IMR-90 (cell line): ENCODE measurements at places on chromosomes 7 and 10.
A peak's percentile ranks its signal among the peaks of the same experiment; 100 is the strongest.

DNA sequence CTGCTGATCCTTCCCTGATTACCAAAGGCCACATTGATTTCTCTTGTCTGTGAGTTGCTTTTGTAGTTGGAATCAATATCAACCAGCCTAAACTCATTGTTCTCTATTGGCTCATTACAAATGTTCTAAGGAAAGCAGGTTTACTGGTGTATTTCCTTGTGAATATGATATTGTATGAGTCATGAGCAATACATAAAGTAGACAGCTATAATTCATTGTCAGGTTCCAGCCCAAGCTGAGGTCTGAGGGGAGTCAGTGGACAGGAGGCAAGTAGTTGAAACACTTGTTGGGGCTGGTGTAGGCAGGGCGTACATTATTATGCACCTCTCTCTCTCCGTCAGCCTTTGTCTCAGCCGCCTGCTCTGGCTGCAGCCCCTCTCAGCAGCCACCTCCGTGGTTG lies 451.7 kb downstream of the IPMK start:
- H3K36me3 ChIP-seq = no peaks in the 10 kb centered on the region
- H3K27ac ChIP-seq = no peak overlapping the region
- H3K4me1 ChIP-seq = no peaks in the 10 kb centered on the region

DNA sequence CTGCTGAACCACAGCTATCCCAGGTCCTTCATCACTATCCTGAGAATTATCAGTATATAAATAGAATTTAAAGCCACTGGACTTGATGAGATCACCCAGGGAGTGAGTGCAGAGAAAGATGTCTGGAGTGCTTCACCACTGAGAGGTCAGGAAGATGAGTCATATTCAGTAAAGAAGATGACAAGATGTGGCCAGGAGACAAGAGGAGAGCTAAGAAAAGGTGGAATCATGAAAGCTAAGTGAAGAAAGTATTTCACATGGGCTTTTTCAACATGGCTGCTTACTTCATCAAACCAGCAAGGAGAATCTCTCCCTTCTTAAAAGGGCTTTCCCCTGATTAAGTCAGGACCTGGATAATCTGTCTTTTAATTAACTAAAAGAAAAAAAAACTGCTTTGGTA lies 9.1 kb upstream of the PRKAR2B start:
- no peaks in the 10 kb centered on the region for H3K36me3 ChIP-seq
- no peaks in the 10 kb centered on the region for H3K27me3 ChIP-seq
- peak; percentile 95 for DNase-seq
- H3K27ac ChIP-seq = no peak overlapping the region
- no peaks in the 10 kb centered on the region for H3K4me1 ChIP-seq

DNA sequence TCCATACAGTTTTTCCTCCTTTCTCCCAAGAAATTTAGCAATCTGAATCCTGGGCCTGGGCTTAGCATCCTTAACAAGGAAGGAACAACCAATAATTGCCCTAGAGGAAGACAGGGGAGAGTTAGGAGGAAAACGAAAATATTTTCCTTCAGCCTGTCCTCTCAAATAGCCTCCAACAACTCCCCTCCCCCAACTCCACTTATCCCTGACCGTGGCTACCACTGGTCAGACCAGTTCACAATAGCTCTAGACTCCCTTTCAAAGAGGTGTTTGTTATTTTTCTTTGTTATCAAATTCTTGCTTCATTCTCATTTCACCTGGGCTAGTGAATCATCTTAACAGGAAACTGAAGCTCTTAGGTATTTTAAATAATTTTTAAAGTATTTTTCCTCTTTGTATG lies 114.1 kb downstream of the CPED1 start:
- peaks cover 7% of the 10 kb centered on the region for H3K36me3 ChIP-seq
- no peaks in the 10 kb centered on the region for H3K4me1 ChIP-seq
- no peak for DNase-seq
- H3K27me3 ChIP-seq = no peaks in the 10 kb centered on the region
- H3K4me3 ChIP-seq = no peak overlapping the region

DNA sequence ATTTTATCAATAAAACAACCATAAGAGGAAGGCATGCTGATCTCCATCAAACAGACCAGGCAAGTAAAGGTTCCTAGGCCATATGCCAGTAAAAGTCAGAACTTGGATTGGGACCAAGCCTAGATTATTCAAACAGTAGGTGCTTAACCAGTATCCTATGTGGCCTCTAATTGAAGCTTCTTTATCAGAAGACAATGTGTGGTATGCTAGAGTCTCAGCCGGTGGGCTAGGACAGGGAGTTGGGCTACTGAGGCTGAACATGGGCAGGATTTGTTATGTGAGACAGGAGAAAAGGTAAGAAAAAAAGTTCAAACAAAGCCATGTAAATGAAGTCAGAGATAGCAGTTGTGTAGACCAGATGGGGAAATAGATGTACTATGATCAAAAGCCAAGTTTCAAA lies 413.7 kb upstream of the GHITM start:
- no peaks in the 10 kb centered on the region for H3K36me3 ChIP-seq
- H3K27ac ChIP-seq = no peak overlapping the region
- H3K4me3 ChIP-seq = no peak overlapping the region

GRCh38 chr10:19638182-19638895 lies 177.9 kb upstream of the PLXDC2 start:
- no peaks in the 10 kb centered on the region for H3K36me3 ChIP-seq
- peak overlapping the region; percentile 32; the same call in 1 of the 2 replicates for H3K4me3 ChIP-seq
- no peaks in the 10 kb centered on the region for H3K27me3 ChIP-seq
- peaks cover 5% of the 10 kb centered on the region for H3K4me1 ChIP-seq
- H3K27ac ChIP-seq = peak overlapping the region; percentile 73; the same call in 1 of the 2 replicates

GRCh38 chr7:143382126-143382790 lies 1.1 kb downstream of the ZYX start:
- H3K4me1 ChIP-seq = peaks cover 33% of the 10 kb centered on the region
- no peak for DNase-seq
- H3K27me3 ChIP-seq = no peaks in the 10 kb centered on the region

GRCh38 chr7:50181081-50181480 lies 88.0 kb upstream of the ZPBP start:
- no peak overlapping the region for H3K4me3 ChIP-seq
- no peaks in the 10 kb centered on the region for H3K4me1 ChIP-seq
- DNase-seq = no peak
- no peak overlapping the region for H3K27ac ChIP-seq
- H3K27me3 ChIP-seq = no peaks in the 10 kb centered on the region

GRCh38 chr10:109341986-109342385 lies 581.3 kb downstream of the XPNPEP1 start:
- no peak overlapping the region for H3K4me3 ChIP-seq
- no peaks in the 10 kb centered on the region for H3K36me3 ChIP-seq
- no peak overlapping the region for H3K27ac ChIP-seq
- no peak for DNase-seq
- H3K27me3 ChIP-seq = no peaks in the 10 kb centered on the region; the same call in 1 of the 2 replicates

GRCh38 chr10:62632071-62632809 lies 172.3 kb upstream of the ADO start:
- no peak overlapping the region for H3K4me3 ChIP-seq
- no peak overlapping the region for H3K27ac ChIP-seq
- no peaks in the 10 kb centered on the region for H3K27me3 ChIP-seq
- H3K4me1 ChIP-seq = no peaks in the 10 kb centered on the region

- H3K36me3 ChIP-seq = no peaks in the 10 kb centered on the region
- DNase-seq = no peak
- H3K27me3 ChIP-seq = no peaks in the 10 kb centered on the region
- no peak overlapping the region for H3K4me3 ChIP-seq
- no peak overlapping the region for H3K27ac ChIP-seq
Observed at GRCh38 chr10:92108120-92108519, 182.8 kb downstream of the CPEB3 start.

GRCh38 chr10:123904834-123905409 lies 13.3 kb upstream of the CPXM2 start:
- H3K36me3 ChIP-seq = no peaks in the 10 kb centered on the region
- no peaks in the 10 kb centered on the region for H3K27me3 ChIP-seq
- H3K4me1 ChIP-seq = no peaks in the 10 kb centered on the region
- H3K4me3 ChIP-seq = no peak overlapping the region
- DNase-seq = no peak
- no peak overlapping the region for H3K27ac ChIP-seq

- DNase-seq = no peak
- H3K27ac ChIP-seq = no peak overlapping the region
- H3K4me1 ChIP-seq = no peaks in the 10 kb centered on the region
Observed at GRCh38 chr7:88328787-88329186, 22.1 kb upstream of the STEAP4 start.

DNA sequence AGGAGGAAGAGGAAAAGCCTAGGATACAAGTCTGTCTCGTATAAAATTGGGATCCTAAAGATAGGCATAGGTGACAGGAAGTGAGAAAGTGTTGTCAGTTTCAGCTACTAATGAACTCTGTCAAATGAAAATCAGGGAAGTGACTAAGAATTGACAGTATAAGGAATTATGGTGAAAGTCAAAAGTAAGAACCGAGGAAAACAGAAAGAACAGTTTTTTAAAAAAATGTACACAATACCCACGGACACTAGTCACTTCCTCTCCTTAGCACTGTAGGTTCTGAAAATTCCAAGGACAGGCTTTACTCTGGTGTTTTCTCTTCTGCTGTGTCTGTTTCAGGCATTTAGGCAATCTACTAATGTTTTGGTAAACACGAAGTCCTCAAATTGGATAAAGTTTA lies 42.3 kb downstream of the ATAD1 start:
- H3K36me3 ChIP-seq = peaks cover 2% of the 10 kb centered on the region; the same call in 1 of the 2 replicates
- H3K4me1 ChIP-seq = peaks cover 4% of the 10 kb centered on the region
- no peaks in the 10 kb centered on the region for H3K27me3 ChIP-seq
- peak overlapping the region; percentile 28; the same call in 1 of the 2 replicates for H3K4me3 ChIP-seq

- H3K27ac ChIP-seq = no peak overlapping the region
- DNase-seq = no peak
- no peaks in the 10 kb centered on the region for H3K27me3 ChIP-seq
- 0 out of 2 replicates have a peak, but pooled peaks cover 2% of the 10 kb centered on the region for H3K36me3 ChIP-seq
- H3K4me3 ChIP-seq = no peak overlapping the region
Observed at GRCh38 chr10:95865814-95866466, 41.8 kb upstream of the CC2D2B start.

DNA sequence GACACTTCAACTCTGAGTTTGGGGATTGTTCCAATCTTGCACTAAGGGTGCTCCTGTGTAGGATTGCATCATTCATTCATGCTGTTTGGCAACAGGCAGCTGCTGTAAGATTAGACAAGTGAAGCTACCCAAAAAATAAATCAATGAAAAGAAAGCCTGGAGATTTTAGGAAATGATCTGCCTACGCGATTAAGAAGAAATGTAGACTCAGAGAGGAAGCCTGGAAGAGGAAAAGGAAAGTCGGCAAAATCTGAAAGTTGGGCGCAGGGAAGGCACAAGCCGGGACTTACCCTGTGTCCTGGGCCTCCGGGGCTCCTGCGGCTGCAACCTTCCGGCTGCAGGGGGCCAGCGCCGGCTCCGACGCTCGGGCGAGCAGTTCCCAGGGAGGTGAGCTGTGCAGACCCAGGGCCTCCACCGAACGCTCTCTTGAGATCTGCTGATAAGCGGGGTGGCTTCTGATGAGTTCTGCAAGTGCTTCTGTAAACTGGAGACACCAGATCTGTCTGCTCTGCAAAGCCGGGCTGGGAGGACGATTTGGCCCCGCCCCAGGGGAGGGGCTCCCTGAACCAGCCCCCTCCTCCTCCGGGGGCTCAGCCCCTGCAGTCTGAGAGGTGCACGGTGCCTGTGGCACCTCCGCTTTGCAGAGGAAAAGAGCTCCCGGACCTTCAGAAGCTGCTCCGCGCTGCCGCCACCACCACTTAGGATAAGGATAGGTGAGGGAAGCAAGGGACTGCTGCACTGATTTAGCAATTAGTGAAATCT lies 17.4 kb downstream of the PSPH start:
- DNase-seq = peak; percentile 70
- peaks cover 6% of the 10 kb centered on the region for H3K4me1 ChIP-seq
- H3K27ac ChIP-seq = peak overlapping the region; percentile 68
- peak overlapping the region; percentile 80 for H3K4me3 ChIP-seq
- H3K27me3 ChIP-seq = no peaks in the 10 kb centered on the region

- H3K27me3 ChIP-seq = no peaks in the 10 kb centered on the region
- peak; percentile 28 for DNase-seq
- peaks cover 4% of the 10 kb centered on the region; the same call in 1 of the 2 replicates for H3K4me1 ChIP-seq
- H3K27ac ChIP-seq = peak overlapping the region; percentile 62
Observed at GRCh38 chr10:74164716-74165529, 13.9 kb downstream of the ADK start.
